ENCODE measurements at places on chromosomes 12 and 14.
A peak's percentile ranks its signal among the peaks of the same experiment; 100 is the strongest.

DNA sequence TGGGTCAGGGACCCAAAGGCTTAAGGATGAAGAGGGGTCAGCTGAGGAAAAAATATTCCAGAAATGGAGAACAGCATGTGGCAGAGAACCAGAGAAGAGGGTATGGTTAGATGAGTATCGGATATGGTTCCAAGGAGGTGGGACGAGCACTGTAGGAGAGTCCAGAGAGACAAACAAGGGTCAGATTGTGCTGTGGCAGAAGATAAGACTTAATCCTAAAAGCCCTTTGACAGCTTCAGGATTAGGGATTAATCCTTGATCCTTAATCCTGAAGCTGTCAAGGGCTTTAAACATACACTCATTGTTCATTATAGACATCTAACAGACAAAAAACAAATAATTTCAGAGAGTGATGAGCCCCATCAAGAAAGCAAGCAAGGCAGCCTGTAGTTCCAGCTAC, 124.0 kb downstream of the SPTSSA start:
- no peak for DNase-seq

DNA sequence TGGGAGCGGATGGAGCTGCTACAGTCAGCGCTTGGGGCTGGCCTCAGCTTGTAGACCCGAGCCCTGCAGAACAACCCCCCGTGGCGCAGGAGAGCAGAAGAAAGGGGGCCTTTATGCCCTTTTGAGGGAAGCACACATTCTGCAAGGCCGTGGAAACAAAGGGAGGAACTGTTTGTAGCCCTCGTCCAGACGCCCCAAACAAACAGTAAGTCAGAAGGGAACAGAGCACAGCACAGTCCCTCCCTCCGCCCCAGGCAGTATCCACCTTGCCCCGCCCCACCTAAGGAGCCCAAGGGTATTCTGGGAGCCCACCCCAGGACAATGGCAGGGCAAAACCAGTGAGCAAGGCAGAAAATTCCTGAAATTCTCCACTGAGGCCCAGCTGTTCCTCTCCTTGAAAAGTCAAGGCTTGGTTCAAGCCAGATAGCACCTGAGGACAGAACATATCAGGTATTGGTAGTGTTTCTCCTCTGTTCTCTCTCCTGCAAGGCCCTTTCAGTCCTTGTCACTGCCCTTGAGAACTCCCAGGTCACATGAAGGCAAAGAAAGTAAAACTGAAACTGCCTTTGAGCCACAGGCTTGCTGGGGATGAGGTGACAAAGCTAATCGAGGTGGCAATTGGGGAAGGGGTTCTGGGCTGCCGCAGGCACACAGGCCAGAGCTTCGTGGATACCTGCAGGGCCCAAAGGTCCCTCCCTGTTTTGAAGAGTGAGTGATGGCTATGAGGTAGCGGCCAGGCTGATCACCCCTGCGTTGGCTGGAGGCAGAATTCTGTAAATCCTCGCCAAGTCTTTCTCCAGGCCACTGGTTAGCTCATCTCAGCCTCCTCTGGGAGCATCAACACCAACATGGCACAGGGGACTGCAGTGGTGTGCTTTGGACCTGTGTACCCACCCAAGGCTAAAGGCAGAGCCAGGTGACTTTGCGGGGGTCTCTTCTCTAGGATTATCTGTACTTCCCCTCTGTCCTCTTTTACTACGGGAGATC, 499 bp downstream of the DGLUCY start:
- DNase-seq: peak; percentile 43

DNA sequence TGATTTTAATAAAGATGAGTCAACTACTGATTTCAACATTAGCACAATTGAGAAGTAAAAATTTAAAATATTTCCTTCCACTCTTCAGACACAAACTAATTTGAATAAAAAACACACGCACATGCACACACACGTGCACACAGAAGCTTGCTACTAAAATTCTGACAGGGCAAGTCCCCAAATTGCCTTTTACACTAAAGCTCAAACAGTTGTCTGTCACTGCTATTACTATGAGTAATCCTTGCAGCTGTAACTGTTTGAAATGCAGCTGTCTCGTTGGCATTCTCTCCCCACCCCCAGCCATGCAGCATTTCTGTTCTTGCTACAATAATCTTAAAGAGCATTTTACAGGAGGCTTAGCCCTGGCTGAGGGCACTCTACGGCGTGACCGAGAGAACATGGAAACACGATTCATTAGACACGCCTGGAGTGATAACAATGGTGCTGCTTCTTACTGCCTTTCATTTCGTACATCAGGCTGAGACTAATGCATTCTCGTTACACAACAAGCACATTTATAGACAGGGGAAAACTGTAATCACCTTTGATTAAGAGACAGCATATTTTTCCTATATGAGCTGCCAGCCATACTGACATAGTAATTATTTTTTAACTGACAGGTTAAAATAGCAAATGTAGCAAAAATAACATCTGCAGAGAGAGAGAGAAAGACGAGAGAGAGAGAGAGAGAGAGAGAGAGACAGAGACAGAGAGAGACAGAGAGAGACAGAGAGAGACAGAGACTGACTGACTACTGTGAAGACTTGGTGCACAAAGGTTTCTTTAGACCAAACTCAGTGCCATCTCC, 153.8 kb downstream of the MED13L start:
- DNase-seq: no peak

DNA sequence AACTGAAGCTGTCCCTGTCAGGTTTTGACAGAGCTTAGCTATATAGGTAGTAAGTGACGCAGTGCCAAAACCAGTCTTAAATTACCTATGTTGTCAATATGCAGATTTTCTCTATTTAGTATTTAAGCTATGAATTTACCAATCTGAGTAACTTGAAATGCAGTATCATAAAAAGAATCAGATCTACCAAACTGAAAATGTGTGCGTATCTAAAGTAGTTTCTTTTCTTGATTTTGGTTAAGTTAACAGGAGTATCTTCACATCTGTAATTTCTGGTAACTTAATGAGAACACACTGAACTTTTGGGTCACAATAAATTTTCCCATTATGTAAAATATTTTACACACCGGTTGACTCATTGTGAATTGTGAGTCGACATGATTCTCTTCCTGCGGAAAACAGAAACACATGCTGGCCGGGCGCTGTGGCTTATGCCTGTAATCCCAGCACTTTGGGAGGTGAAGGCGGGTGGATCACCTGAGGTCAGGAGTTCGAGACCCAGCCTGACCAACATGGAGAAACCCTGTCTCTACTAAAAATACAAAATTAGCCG, 45.1 kb downstream of the TRAF3 start:
- no peak for DNase-seq

DNA sequence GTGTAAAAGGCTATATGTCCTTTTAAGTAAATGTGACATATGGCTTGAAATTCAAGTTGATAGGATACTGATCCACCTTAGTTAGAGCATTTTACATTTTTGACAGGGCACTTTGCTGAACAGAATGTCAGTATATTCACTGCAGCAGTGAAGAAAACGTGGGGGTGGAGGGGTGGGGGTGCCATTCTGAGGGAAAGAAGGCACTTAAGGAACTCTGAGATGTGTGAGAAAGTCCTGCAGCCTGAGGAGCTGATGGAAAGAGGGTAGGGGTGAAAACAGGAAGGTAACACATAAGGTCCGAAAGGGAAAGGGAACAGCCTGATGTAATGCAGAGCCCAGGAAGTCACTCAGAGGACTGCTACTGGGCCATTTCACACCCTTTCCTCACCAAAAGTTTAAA, 265.5 kb upstream of the GRIP1 start:
- DNase-seq: no peak

GRCh38 chr14:99118946-99119345, 153.1 kb downstream of the BCL11B start:
- no peak for DNase-seq

GRCh38 chr14:104974146-104974541, 4.0 kb downstream of the AHNAK2 start:
- DNase-seq: no peak

- DNase-seq: no peak
Measured at GRCh38 chr14:24887623-24888304, 162.2 kb downstream of the STXBP6 start.

- no peak for DNase-seq
Measured at GRCh38 chr14:64983439-64984310, 3.0 kb upstream of the FNTB start.

DNA sequence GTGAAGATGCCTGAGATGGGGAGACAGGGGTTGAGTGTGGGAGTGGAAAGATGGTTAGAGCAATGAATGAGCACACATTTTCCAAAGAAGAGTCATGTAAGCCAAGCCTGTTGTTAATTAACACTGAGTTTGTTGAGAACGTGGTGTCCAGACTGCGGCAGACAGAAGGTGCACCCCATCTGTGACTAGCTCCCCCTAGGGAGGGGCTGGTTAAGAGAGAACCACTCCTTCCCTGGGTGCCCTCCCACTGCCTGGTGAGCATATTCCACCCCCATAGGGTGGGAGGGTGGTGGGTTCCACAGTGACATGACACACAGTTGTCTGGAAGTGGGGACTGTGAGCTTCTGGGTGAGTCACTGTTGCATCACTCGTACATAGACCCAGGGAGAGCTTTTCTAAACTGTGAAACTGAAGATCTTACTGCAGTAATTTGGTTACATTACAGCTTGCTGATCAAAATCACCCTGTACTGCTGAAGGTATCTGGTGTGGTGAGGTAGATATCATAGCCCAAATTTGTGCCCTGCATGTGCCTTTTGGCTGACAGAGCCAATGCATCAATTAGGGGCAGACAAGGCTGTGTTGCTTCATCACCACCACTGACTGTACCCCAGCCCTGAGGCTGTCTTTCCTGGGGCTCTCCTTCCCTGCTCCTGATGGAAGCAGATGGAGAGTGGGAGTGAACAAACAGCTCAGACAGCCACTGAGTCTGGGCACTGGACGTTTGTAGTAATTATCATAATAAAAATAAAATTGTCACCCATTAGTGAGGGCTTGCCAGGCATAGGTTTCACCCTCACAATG, 150.9 kb downstream of the EMP1 start:
- no peak for DNase-seq

All from T-helper 9 cell (primary cell).